B cell (primary cell): ENCODE measurements at places on chromosomes 4 and X. TPM values are rescaled to one million over a fixed set of nuclear protein-coding genes. Genes with fewer than 3 reads are reported as not detected.

GRCh38 chr4:6986072-6986780 is 56.9 kb upstream of the TADA2B start:
- no peak for DNase-seq

- DNase-seq, result peak; percentile 24
Observed at GRCh38 chrX:135477576-135477975, 42.9 kb upstream of the INTS6L start.

GRCh38 chr4:147901388-147901787 is 169.5 kb downstream of the ARHGAP10 start:
- no peak for DNase-seq

GRCh38 chr4:90824266-90825150 is 697.3 kb downstream of the CCSER1 start:
- no peak for DNase-seq

- peak; percentile 18 for DNase-seq
Observed at GRCh38 chr4:107757864-107758476, 37.9 kb upstream of the PAPSS1 start.

The FAM114A1 gene
- total RNA-seq, result 2.2 and 2.9 TPM in 2 replicates

GRCh38 chr4:38634047-38634759 is 29.8 kb upstream of the KLF3 start:
- no peak for DNase-seq

GRCh38 chr4:28921886-28922285 is 1798.3 kb upstream of the PCDH7 start:
- no peak for DNase-seq

The SSX1 gene
- total RNA-seq, result not detected in 2 replicates

DNA sequence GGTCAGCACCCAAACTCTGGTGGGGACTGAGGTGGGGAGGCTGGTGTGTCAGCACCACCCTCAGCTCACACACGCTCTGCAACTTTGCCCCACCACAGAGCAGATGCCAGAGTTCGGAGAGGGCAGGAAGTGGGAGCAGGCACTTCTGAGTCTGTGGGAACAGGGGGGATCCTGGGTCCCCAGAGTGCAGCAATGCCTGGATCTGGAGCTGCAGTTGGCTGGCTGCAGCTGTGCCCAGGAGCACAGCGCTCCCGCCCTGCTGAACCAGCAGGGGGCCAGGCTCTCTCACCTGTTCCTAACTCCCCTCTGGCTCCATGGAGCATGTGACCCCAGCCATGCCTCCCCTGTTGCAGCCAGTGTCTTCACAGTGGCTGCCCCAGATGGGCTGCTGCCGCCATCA is 252.4 kb downstream of the SPOCK3 start:
- DNase-seq, result no peak
